CD8-positive, alpha-beta T cell (primary cell): ENCODE measurements at places on chromosomes 3 and 15.
A peak's percentile ranks its signal among the peaks of the same experiment; 100 is the strongest.

DNA sequence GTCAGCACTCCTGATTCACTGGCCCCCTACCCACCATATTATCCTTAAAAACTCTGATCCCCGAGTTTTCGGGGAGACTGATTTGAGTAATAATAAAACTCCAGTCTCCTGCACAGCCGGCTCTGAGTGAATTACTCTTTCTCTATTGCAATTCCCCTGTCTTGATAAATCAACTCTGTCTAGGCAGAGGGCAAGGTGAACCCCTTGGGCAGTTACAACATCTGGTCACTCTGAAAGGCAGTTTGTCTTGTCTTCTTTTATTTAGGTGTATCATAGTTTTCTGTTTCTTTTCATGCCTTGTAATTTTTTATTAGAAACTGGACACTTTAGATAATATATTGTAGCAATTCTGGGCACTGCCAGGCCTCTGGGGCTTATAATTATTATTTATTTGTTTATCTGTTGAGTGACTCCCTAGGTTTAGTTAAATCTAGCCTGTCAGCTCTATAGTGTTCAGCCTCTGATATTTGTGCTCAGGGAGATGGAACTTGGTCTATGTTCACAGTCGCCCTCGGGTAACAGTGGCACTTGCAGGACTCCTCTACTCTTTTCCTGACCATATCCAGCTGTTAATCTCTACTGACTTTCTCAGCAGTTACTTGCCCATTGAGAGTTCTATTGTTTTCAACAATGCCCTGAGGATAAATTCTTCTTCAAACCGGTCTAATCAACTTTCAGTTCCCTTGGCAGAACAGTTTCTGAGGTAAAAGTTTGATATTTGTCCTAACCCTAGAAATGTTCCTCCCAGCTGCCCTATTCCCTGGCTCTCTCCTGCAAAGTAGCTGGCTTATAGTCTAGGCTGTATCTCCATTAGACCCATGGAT, 15.5 kb upstream of the PLAAT1 start:
- DNase-seq, result no peak

DNA sequence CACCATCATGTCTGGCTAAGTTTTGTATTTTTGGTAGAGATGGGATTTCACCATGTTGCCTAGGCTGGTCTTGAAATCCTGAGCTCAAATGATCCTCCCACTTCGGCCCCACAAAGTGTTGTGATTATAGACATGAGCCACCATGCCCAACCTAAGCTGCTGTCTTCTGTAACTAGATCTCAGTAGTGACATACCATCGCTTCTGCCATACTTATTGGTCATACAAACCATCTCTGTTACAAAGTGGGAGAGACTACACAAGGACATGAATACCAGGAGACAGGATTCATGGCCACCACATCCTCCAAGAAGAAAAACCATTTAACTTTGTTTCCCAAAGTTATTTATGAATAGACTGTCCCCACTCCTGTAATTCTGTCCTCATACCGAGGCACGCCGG, 81.3 kb downstream of the SMAD6 start:
- DNase-seq, result no peak

- DNase-seq, result no peak
Observed at GRCh38 chr3:110473405-110473804, 598.2 kb upstream of the NECTIN3 start.

DNA sequence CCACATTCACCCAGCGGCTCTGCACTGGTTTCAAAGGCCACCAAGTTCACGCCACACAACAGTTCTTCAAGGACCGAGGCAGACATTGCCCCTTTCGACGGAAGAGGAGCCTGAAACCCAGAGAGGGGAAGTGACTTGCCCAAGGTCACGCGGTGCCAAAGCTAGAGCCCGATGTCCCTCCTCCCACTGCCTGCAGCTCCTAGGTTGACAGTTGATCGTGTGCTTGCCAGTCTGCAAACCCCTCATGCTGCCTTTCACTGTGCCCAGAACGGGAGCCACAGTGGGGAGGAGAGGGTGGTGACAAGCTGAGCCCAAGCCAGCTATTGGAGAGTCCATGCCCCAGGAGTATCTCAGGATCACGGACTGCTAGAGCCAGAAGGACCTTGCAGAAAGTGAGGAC, 230.9 kb downstream of the XXYLT1 start:
- peak; percentile 16 for DNase-seq

DNA sequence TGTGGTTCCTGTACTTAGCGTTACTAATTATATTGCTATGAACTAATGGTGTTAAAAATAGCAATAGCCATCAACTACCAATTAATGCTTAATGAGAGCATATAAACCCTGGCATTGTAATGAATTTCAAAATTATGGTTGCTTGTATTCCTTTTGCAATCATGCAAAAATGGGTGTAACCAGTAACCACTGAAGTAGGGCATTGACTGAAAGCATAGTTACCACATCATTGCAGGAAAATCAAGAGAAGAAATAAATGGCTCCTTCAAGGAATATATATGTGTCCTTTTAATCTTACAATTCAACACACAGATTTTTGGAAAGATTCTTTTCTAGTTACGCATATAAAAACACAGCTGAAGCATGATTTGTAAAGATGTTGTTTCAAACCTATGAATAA, 328.3 kb upstream of the AGTR1 start:
- no peak for DNase-seq

DNA sequence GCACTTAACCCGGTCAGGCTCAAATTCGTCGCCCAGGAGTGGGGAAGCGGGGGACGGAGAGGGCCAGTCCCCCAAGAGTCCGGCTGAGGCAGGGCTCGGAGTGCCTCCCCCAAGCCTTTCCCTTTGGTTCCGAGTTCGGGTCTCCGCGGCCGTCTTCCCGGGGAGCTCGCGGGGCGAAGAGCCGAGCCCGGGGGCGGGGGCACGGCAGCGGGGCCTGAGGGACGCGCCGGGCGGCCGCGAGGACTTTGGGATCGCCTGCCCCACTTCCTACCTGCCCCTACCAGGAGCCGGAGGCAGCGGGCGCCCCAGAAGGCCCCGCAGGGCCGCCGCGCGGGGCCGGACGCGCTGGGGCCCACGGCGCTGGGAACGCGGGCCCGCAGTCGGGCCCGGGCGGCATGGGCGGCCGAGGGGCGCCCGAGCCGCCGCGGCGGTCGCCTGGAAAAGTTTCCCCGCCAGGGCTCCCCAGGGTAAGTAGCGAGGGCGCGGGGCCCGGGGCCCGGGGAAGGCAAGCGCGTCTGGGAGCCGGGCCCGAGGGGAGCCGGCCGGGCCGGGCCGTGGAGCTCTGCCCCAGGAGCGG, 2.8 kb downstream of the FURIN start:
- DNase-seq, result no peak

- DNase-seq, result no peak
Observed at GRCh38 chr3:149752788-149753136, 473 bp upstream of the COMMD2 start.

GRCh38 chr15:91043202-91043874, 20.9 kb upstream of the VPS33B start:
- no peak for DNase-seq

- DNase-seq, result no peak
Observed at GRCh38 chr3:190121383-190121782, 686 bp upstream of the P3H2 start.
